Naive B cell (primary cell): ENCODE measurements at places on chromosomes 4 and X. TPM values are rescaled to one million over a fixed set of nuclear protein-coding genes. Genes with fewer than 3 reads are reported as not detected.
A peak's percentile ranks its signal among the peaks of the same experiment; 100 is the strongest.

The CLDN34 gene
- polyA plus RNA-seq: not detected

The DGAT2L6 gene
- polyA plus RNA-seq: not detected

The PRSS12 gene
- polyA plus RNA-seq: 0.06 TPM

The RBBP7 gene
- polyA plus RNA-seq: 162 TPM

The ANOS1 gene
- polyA plus RNA-seq: not detected

GRCh38 chr4:153758136-153758535 is 1.7 kb downstream of the RNF175 start:
- DNase-seq: no peak

DNA sequence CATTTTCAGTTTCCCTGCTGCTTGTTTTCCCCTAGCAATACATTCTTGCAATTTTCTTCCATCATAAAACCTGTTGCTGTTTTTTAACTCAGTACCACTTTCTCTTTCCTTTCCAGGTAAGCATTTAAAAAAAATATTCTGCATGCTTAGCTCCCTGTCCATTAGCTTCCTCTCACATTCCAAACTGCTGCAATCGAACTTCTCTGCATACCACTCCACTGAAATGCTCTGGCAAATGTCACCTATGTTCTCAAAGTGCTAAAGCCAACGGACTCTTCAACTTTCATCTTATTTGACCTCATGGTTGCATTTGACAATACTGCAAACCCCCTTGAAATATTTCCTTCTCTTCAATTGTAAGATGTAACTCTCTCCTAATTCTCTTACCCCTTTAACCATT is 192.7 kb downstream of the ANAPC10 start:
- no peak for DNase-seq

DNA sequence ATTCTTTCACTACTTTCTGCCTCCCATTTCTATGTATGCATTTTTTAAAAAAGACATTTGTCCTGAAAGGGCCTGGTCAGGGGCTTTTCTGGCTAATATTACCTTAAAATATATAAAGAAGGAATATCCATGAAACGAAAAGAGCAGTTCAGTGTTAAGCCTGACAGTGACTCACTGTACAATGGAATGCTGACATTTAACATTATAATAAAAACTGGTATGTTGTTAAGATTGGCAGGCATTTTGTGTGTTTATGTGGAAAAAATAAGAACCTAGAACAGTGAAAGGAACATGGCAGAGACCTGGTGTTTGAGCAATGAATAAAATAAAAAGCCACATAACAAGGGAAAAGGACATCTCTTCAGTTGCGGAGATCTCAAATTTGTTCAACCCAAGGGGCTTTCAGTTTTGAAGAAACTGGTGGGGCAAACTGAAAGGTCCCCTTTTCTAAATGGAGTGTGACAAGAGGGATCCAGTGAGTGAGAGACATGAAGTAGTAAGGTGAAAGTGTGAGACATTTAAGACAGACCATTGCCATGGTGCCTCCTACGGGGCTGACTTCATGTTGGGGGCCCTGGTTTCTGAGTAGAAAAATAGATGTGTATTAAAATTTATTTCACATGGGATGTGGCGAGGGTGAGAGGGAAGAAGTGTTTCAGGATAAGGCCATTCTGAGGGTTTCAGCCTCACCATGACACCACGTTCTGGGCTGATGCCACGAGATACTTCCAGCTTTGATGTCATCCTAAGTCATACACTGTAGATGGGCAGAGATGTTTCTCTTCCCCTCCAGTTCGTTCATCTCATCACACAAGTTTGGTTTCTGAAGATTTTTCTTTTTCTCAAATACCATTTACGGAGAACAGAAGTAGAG is 324.9 kb downstream of the PPP3CA start:
- DNase-seq: no peak

- DNase-seq: no peak
These were observed 157.1 kb downstream of the CDS1 start for GRCh38 chr4:84740057-84740456.

GRCh38 chrX:104679175-104679574 is 113.2 kb downstream of the IL1RAPL2 start:
- no peak for DNase-seq

GRCh38 chr4:110411574-110412011 is 64.4 kb upstream of the ENPEP start:
- no peak for DNase-seq

DNA sequence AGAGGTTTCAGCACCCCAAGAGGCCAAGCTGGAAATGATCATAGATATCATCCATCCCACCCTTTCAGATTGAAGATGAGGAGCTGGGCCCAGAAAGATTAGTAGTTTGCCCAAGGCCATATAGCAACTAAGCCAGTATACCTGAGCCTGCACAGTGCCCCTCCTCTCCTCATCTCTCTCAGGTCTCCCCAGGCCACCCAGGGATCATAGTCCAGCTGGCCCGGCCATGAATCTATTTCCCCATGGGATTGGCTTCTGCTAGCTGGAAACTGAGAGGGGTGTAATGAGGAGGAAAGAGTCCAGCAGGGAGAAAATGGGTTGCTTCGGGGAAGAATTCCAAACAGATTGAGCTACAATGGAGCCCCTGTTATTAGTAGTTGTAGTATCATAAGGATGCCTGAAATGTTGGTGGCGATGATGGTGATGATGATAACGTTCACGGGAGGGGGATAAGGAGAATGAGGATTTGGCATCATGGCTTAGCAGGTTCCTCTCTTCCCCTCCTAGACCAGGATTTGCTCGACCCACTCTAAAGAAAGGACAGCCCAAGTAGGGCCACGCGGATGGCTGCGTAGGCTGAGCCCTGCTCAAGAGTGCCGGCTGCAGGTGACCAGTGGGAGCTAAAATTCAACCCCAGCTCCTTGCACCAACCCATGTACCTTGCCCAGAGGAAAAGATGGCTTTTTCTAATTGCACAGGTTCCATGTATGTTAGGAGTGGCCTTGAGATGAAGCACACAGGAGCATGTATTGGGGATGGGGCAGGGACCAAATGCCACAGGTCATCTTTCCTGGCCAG is 117.8 kb upstream of the PJA1 start:
- no peak for DNase-seq

GRCh38 chr4:123898946-123899666 is 502.5 kb downstream of the SPRY1 start:
- DNase-seq: no peak

- DNase-seq: peak; percentile 60
These were observed at the start of gene RAB9B for GRCh38 chrX:103831803-103832544. TSS of gene RAB9B (minus strand) at chrX:103832257. CDS start at chrX:103825784, 6,473 bp downstream.

DNA sequence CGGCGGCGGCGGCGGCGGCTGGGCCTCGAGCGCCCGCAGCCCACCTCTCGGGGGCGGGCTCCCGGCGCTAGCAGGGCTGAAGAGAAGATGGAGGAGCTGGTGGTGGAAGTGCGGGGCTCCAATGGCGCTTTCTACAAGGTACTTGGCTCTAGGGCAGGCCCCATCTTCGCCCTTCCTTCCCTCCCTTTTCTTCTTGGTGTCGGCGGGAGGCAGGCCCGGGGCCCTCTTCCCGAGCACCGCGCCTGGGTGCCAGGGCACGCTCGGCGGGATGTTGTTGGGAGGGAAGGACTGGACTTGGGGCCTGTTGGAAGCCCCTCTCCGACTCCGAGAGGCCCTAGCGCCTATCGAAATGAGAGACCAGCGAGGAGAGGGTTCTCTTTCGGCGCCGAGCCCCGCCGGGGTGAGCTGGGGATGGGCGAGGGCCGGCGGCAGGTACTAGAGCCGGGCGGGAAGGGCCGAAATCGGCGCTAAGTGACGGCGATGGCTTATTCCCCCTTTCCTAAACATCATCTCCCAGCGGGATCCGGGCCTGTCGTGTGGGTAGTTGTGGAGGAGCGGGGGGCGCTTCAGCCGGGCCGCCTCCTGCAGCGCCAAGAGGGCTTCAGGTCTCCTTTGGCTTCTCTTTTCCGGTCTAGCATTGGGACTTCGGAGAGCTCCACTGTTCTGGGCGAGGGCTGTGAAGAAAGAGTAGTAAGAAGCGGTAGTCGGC is 528 bp downstream of the FMR1 start:
- DNase-seq: no peak
